ENCODE measurements at places on chromosomes 7 and 10. TPM values are rescaled to one million over a fixed set of nuclear protein-coding genes. Genes with fewer than 3 reads are reported as not detected.
A peak's percentile ranks its signal among the peaks of the same experiment; 100 is the strongest.

- peak within 1 kb of the TSS; percentile 97 for H3K27ac ChIP-seq
- H3K4me3 ChIP-seq: peak within 1 kb of the TSS; percentile 64
- no peaks in the 10 kb centered on the region for H3K36me3 ChIP-seq
Observed at GRCh38 chr7:1458683-1459511, at the start of gene MICALL2. Gene MICALL2, minus strand, starts transcription at chr7:1459470. Its CDS starts 144 bp downstream, at chr7:1459326.

STAG3 gene
- 5.9 TPM for total RNA-seq

DNA sequence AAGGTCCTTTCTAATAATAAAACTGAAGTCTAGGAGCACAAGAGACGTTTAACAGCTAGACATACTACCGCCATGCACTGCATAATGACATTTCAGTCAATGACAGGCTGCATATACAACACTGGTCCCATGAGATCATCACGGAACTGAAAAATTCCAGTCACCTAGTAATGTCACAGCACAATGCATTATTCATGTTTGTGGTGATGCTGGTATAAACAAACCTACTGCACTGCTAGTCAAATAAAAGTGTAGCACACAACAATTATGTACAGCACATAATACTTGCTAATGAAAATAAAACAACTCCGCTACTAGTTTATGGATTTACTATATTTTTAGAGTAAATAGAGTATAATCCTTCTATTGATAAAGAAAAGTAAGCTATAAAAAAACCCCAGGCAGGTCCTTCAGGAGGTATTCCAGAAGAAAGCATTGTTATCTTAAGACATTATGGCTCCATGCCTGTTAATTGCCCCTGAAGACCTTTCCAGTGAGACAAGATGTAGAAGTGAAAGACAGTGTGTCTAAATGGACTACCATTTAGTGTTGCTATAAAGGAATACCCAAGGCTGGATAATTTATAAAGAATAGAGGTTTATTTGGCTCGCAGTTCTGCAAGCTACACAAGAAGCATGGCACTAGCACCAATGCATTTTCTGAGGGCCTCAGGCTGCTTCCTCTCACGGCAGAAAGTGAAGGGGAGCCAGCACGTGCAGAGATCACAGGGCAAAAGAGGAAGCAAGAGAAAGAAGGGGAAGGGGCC, 47.1 kb downstream of the HIBADH start:
- no peaks in the 10 kb centered on the region for H3K36me3 ChIP-seq
- no peaks in the 10 kb centered on the region for H3K27me3 ChIP-seq

- H3K4me1 ChIP-seq: no peaks in the 10 kb centered on the region
- no peak overlapping the region for H3K4me3 ChIP-seq
- DNase-seq: no peak
- no peak overlapping the region for H3K27ac ChIP-seq
- H3K36me3 ChIP-seq: no peaks in the 10 kb centered on the region
Observed at GRCh38 chr7:50317697-50318669, 13.5 kb downstream of the IKZF1 start.

- no peak overlapping the region for H3K4me3 ChIP-seq
- no peak for DNase-seq
- H3K36me3 ChIP-seq: peaks cover 25% of the 10 kb centered on the region
- H3K27ac ChIP-seq: no peak overlapping the region
- H3K27me3 ChIP-seq: no peaks in the 10 kb centered on the region
Observed at GRCh38 chr7:6117533-6117932, 86.4 kb downstream of the ANKRD61 start.

GRCh38 chr10:130707389-130707979, 571.3 kb downstream of the GLRX3 start:
- no peak overlapping the region for H3K4me3 ChIP-seq
- DNase-seq: no peak
- no peaks in the 10 kb centered on the region for H3K36me3 ChIP-seq
- no peaks in the 10 kb centered on the region for H3K27me3 ChIP-seq
- H3K4me1 ChIP-seq: no peaks in the 10 kb centered on the region
- no peak overlapping the region for H3K27ac ChIP-seq

PTF1A gene
- total RNA-seq: not detected

- peak overlapping the region; percentile 90 for H3K27ac ChIP-seq
- peak overlapping the region; percentile 96 for H3K4me3 ChIP-seq
- H3K27me3 ChIP-seq: no peaks in the 10 kb centered on the region
- peaks cover 3% of the 10 kb centered on the region for H3K36me3 ChIP-seq
- DNase-seq: peak; percentile 67
- no peaks in the 10 kb centered on the region for H3K4me1 ChIP-seq
Observed at GRCh38 chr10:73785721-73786511, 510 bp downstream of the ZSWIM8 start.

DNA sequence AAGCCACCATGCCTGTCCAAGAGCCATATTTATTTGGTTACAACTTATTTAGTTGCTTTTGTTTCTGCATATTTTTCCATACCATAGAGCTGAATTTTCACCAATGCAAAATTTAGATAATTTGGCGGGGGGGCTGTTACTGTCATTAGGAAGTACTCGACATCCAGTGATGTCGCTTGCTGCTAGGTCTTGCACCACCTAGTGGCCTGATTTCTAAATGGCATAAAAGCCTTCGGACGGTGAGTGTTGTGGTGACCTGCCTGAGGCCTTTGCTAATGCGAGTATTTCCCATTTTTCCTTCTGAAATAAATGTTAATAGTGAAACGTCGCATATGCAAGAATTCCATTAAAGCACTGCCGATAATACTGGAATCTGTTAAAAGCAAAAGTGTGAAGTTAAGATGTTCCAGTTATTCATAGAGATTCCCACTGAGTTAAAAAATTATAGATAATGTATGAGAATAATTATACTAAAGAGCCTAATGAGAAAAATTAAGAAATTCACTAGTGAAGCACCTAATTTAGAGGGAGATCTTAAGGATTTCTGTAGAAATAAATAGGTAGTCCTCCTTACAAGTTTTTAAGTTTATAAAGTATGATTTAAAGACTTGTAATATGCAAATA, 86.1 kb upstream of the DNAJB6 start:
- no peak overlapping the region for H3K4me3 ChIP-seq
- no peak overlapping the region for H3K27ac ChIP-seq
- no peaks in the 10 kb centered on the region for H3K4me1 ChIP-seq
- H3K36me3 ChIP-seq: peaks cover 26% of the 10 kb centered on the region
- no peak for DNase-seq
- no peaks in the 10 kb centered on the region for H3K27me3 ChIP-seq

DNA sequence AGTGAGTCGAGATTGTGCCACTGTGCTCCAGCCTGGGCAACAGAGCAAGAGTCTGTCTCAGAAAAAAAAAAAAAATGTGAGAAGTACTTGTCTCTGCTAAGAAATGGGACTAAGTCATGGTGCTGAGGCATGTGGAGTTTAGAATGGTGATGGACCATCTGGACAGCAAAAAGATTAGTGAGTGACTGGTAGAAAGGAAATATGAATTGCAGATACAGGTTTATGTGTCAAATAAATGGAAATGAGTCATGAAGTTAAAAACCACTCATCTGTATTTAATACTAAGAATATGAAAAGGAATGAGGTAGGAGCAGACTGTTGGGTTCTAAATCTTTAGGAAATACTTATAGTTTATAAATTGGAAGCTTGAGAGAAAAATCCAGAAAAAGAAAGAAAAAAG, 625.7 kb upstream of the ANKRD30A start:
- H3K36me3 ChIP-seq: no peaks in the 10 kb centered on the region
- DNase-seq: no peak
- H3K4me3 ChIP-seq: no peak overlapping the region
- H3K4me1 ChIP-seq: no peaks in the 10 kb centered on the region

DNA sequence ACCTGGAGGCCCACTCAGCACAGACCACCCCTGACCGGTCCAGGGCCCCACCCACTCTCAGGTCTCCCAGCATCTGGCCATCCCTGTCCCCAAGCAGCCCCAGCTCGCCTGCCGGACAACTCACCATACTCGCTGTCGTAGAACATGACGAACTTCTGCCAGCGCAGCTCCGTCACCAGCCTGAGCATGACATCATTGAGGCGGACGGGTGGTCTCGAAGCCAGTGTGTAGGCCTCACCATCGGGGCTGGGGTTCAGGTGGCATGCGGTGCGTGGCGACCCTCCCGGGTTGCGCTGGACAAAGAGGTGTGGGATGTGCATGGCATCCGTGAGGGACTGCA, 160.4 kb downstream of the GRID1 start:
- H3K4me3 ChIP-seq: no peak overlapping the region
- no peaks in the 10 kb centered on the region for H3K36me3 ChIP-seq

All from right lobe of liver (tissue), 6 donors.